ENCODE measurements at places on chromosomes 6 and 20.
A peak's percentile ranks its signal among the peaks of the same experiment; 100 is the strongest.

DNA sequence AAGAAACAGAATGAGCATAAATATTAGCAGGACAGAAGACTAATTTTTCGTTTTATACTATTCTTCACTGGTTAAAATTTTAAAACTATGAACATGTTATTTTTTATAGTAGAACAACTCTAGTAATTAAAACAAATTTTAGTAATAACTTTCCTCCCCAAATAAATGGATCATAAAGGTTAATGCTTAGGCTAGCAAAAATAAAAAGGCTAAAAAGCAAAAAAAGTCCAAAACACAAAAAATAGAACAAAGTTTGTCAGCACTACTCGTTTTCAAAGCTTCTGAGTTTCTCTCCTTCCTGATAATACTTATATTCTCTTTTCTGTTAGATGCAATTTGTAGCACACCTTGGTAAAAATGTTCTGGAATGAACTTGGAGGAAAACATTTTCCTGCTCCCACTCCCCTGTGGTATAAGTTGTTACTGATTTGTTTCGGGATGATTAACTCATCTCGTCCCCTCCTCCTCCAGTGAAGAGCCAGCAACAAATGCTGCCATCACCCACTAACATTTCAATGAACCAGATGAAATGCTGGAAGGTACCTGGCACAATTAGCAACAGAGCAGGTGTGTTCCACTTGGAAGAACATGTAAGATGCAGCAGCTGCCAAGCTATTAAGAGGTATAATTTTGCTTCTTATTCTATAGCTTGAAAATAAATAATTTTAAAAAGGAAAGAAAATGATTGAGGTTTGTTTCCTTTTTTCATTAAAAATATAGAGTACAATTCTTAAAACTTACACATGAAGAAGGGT lies 130.5 kb downstream of the MYB start:
- DNase-seq, result peak; percentile 5

- DNase-seq, result peak; percentile 78
Measured at GRCh38 chr6:43143235-43144128, 27.6 kb upstream of the SRF start.

GRCh38 chr6:149317644-149318571 lies at the start of gene TAB2:
TAB2 (plus strand) TSS chr6:149317712; CDS start chr6:149369998, 52,286 bp downstream.
- peak; percentile 55 for DNase-seq

GRCh38 chr6:13355043-13355945 lies 27.0 kb upstream of the TBC1D7 start:
- no peak for DNase-seq

DNA sequence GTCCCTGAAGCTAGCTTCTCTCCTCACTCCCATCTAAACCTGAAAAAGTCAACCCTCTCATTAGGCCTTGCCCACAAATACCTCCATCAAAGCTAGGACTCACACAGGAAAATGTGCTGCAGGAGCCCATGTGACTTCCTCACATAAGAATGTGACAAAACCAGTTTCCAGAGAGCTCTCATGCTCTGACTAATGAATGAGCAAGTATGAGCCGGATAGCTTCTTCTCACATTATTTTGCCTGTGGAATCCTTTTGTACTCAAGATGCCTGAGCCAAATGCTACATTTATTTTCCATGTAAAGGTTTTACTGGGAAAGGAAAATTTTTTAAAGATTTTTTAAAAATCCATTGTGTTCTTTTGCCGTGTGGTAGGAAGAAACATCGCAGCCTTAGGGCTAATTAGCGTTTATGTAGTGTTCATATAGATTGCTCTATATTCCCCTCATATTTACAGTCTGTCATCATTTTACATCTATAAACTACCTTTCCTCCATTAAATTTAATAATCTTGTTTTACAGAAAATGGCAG lies 68.6 kb upstream of the CCN6 start:
- no peak for DNase-seq

DNA sequence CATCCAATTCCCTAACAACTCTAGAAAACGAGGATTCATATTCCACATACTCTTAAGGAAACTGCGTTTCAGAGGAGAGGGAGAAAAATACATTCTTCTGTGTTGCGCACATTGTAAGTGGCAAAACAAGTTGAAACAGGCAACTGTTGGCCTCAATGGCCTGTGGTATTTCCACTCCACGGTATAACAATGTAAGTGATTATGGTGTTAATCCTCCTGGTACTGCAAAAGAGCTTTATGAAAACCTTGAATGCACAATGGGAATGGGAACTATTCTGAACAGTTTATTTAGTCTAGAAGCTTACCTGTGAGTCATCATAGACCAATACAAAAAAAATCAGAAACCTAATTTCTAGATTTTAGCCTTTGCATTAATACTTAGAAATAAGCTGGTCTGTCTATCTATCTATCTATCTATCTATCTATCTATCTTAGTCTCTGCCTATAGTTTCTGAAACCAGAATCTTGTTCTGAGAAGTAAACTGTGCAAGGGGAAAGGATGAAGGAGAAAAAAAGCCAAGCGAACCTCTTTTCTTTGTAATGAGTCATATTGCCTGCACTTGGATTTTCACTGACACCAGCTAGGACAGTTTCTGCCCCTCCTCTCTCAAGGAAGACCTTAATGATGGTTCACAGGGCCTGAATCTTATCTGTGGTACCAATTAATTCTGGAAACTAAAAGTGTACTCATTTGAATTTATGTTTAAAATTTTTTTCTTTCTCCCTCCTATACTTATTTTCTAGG lies 101.5 kb downstream of the RNF144B start:
- DNase-seq, result no peak

DNA sequence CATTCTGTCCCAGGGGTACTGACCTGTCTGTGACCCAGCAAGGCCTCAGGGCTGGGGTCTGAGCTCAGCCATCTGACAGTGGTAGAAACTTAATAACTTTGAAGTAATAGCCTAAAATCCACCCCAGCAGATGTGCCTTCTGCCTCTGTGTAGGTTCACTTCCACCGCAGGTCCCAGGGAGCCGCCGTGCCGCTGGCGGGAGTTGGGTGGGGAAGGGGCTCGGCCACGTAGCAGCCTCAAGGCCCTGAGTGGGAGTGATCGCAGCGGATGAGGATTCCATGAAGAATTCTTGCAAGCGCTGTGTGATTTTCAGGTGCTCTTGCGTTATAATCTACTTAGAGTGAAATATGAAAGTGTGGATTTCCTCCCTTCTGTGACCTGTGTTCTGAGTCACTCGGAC lies 163.7 kb downstream of the DTNBP1 start:
- no peak for DNase-seq

GRCh38 chr6:90463359-90463758 lies 123.5 kb downstream of the MAP3K7 start:
- DNase-seq, result no peak

- DNase-seq, result no peak
Measured at GRCh38 chr6:32882879-32883250, 28.9 kb downstream of the PSMB9 start.

GRCh38 chr6:153065222-153065621 lies 62.7 kb upstream of the MTRF1L start:
- no peak for DNase-seq

DNA sequence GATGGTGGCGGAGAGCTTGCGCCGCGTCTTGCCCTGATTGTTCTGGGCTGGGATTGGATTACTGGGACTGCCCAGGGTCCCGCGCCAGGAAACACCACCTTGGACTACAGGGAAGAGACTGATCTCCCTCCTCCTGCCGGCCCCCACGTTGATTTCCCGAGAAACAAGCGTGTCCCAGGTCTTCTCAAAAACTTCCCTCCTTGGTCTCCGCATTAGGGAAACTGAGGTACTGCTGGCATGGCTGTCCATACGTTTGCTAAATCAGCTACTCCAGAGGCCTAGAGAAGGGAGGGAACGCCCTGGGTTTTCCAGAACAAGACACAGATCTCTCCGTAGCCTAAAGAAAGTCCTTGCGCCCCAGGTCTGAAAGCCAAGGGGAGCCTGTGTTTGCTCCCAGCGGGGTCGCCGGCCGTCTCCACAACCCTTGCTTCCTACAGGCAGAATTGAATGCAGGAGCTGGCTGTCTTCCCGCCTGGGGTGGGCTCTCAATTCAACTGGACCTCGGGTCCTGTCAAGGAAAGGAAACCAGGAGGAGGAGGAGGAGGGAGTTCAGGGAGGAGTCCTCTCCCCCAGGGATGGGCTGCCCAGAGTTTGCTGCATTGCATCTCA lies 29.2 kb downstream of the TFAP2A start:
- no peak for DNase-seq

GRCh38 chr6:157080986-157081391 lies 242.3 kb downstream of the TMEM242 start:
- no peak for DNase-seq

- DNase-seq, result no peak
Measured at GRCh38 chr6:42769051-42769450, 12.8 kb upstream of the BICRAL start.

DNA sequence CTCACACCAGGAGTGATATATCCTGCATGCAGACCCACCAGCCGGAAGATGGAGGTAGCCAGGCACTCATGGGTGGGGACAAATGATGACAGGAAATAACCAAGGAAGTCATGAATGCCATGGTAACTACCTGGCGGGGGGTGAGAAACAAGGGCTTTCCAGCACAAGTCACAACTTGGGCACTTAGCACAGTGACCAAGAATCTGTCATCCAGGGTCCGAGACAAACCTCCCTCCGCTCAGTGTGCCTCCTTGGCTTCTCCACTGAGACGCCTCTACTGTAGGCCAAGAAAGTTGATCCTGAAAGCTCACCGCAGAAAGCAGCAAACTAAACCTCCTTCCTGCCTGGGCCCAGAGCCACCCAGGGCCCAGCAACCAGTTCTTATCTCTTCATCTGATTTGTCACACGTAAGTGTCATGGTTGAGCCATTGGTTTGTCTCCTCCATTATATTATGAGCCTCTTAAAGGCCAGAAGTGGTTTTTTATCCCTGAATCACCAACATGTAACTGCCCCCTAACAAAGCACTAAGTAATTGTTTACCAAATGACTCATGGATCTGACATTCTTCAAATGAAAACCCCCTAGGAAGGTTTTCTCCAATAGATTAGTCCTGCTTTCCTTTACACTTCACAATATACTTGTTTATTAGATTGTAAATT lies 84.3 kb upstream of the TAB2 start:
- DNase-seq, result no peak

GRCh38 chr6:35411066-35411465 lies 41.1 kb upstream of the FANCE start:
- DNase-seq, result no peak

DNA sequence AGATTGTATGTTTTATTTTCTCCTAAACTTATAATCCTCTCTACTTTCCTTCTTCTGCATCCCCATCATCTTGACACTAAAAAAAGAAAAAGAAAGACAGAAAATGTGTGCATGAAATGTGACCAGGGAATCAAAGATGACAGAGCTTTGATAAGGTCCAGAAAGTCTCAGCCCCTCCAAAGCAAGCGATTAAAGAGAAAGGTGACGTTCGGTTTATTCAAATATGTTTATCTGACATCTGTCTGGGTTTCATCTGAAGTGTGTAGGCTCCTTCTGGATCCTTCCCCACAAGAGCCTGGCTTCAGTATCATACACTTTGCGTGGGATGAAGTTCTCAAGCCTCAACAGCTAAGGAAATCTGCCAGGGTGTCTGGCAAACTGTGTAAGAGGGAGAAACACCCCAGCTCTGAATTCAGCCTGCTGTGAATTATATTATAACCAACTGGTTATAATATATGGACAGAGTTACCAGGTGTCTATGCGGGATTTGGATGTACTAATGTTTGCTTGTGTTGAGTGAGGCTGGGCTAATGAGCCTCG lies 263.0 kb downstream of the ZNF217 start:
- no peak for DNase-seq
